ENCODE measurements at places on chromosomes 3 and 15.
A peak's percentile ranks its signal among the peaks of the same experiment; 100 is the strongest.

GRCh38 chr3:48064292-48064829, 48.1 kb upstream of the MAP4 start:
- DNase-seq: no peak

DNA sequence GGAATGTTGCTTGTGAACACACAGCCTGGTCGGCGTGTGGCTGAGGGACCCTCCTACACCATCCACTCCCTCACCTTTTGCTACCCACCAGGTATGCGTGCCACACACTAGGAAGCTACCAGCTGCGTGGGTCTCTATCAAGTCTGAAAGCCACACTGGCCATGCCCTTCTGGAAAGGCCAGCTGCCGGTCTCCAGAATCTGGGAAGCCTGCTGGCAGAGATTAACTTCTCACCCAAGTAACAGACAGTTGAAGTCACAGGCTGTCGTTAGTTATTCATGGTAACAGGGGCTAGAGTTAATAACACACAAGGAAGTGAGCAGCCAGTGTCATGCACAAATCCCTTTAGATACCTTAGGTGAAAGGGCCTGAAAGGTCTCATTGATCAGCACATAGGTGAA, 48.1 kb downstream of the SUSD5 start:
- peak; percentile 56 for DNase-seq

GRCh38 chr3:181700168-181701087, 11.3 kb upstream of the SOX2 start:
- peak; percentile 70 for DNase-seq

DNA sequence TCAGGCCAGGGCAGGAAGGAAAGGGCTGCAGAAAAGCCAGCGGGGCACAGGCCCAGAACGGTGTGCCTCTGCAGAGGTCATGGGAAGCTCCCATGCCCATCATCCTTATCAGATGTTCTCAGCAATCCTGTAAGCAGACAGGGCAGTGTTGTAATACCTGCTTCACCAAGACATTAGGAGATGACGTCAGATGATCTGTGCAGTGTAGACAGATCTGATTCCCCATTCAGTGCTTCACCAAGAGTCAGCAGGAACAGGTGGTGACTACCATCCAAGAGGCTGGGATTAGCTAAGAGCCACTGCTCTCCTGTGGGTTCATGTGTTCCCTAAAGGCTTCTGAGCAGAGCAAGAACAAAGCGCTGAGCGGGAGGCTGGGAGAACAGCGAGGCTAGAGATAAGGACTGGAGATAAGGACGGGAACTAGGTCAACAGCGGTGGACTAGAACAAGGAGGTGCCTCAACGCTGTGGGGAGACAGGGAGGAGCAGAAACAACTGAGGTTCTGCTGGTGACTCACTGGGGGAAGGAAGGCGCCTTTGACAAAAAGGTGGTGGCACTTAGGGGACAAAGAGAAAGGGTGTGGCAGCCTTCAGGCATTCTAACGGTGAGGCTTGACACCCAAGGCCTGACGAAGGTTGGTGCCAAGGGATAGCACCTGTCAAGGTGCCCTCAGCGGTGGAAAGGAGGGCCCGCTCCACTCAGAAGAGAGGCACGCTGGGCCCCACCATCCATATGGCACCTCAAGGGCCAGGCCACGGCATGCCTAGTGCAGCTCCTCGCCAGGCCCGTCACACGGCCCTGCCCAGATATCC, 28.4 kb downstream of the CCDC12 start:
- DNase-seq: peak; percentile 64

DNA sequence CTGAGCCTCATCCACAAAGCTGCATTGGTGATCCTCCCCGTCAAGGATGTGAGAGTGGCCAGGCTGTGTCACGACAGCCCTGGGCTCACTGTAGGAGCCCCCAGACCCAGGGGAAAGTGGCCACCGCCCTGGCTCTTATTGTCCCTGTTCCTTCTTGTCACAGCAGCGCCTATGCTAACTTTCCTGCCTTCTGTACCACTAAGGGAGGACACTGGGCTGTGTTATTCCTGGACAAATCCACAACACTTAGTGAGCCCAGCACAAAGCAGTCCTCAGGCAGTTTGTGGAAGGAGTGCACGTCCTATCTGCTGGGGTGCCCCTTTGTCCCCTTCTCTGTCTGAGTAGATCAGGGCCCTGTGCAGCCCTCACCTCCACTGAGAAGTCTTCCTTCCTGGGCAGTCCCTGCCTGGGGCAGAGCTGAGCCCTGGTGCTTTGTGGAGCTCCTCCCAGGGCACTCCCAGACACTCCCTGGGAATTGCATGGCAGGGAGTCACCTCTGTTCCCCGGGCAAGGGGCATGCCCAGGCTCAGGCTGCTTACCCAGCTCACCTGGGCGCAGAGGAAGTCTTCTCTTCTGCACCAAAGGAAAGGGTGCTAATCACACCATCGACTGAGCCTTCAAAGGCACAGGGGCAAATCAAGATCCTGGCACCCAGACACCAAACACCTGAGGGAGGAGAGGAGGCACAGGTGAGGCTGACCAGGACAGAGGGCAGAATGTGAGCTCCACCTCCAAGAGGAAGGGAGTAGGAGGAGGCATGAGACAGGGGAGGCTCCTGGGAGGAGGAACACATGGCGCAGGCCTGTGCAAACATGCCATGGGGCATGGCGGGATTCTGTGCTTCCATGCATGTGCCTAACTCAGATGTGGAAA, 138.7 kb downstream of the KLF13 start:
- no peak for DNase-seq

- DNase-seq: no peak
Measured at GRCh38 chr3:129552287-129553050, 9.5 kb downstream of the H1-8 start.

GRCh38 chr3:1798711-1799405, 299.8 kb upstream of the CNTN4 start:
- DNase-seq: no peak
